ENCODE measurements at places on chromosomes 7 and 10. TPM values are rescaled to one million over a fixed set of nuclear protein-coding genes. Genes with fewer than 3 reads are reported as not detected.

PSMC2 gene
- 127 TPM for polyA plus RNA-seq

HOXA5 gene
- 87.5 TPM for polyA plus RNA-seq

HOXA11 gene
- polyA plus RNA-seq: 48.7 TPM

GLUD1 gene
- polyA plus RNA-seq: 116 TPM

ITGA8 gene
- 47.5 TPM for polyA plus RNA-seq

PTPRN2 gene
- 8.5 TPM for polyA plus RNA-seq

DEPP1 gene
- polyA plus RNA-seq: 12.4 TPM

HKDC1 gene
- 15.4 TPM for polyA plus RNA-seq

DNA sequence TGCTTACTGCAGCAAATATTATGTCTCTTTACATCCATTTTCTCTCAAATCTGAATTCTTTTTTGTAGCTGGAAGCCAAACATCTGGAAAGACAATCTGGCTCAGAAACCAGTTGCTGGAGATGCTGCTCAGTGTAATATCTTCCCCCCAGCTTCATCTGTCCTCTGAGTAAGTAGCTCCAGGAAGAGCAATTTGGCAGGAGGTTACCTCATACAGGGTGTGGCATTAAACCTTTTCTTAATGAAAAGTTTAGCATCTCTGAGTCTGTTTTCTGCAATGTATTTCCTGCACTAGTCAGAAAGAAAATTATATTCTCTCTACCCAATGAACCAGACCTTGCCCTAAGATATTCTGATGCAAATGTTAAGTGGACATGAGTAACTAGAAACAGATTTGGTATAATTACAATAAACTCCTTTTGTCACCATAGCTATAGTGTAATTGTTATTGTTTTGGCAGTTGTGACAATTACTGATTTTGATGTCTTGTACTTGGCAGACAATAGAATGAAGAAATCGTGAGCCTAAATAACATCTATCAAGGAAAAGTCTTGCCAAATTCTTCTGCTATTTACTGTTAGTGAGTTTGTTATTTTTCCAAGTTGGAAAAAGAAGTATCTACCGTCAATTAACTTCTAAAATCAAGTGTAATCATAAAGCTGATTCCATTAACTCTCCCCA, 123.3 kb downstream of the WDFY4 start:
- no peak for DNase-seq

DNA sequence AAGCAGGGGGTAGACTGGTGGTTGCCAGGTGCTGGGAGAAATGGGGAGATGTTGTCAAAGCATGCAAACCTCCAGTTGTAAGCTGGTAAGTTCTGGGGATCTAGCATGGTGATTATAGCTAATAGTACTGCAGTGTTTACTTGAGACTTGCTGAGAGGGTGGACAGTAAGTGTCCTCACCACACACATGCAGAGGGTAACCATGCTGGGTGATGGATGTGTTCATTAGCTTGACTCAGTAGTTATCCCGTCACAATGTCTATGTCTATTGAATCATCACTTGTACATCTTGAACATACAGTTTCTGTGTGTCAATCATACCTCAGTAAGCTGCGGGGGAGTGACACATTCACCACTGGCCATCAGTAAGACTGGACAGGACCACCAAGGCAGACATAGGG, 42.1 kb downstream of the GSDME start:
- DNase-seq: no peak

- DNase-seq: no peak
These were observed 347.8 kb downstream of the NXPH1 start for GRCh38 chr7:8781166-8781565.

- DNase-seq: no peak
These were observed 14.7 kb upstream of the NXPH1 start for GRCh38 chr7:8418629-8419245.

GRCh38 chr7:69457595-69458504, 140.4 kb upstream of the AUTS2 start:
- no peak for DNase-seq

GRCh38 chr10:124728071-124728829, 15.9 kb downstream of the FAM53B start:
- no peak for DNase-seq

DNA sequence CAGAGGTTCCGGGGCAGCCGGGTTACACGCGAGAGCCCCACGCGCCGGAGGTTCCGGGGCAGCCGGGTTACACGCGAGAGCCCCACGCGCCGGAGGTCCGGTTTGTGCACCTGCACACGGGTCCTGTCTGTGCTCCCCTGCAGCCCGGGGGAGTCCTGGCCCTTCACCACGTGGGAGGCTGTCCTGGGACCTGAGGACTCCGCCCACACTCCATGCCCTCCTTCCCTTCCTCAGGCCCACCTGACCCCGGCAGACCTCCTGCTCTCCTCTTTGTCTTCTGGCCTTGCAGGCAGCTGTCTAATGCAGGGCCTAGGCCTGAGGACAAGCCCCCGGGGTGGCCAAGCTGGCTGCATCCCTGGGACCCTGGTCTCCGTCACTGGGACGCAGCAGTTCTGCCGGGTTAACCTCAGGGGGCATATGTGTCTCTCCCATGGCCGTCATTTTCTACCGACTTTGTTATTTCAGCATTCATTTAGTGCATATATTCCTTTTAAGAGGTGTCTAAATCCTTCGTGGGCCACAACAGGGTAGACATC, 374.6 kb downstream of the DNAJB6 start:
- no peak for DNase-seq

DNA sequence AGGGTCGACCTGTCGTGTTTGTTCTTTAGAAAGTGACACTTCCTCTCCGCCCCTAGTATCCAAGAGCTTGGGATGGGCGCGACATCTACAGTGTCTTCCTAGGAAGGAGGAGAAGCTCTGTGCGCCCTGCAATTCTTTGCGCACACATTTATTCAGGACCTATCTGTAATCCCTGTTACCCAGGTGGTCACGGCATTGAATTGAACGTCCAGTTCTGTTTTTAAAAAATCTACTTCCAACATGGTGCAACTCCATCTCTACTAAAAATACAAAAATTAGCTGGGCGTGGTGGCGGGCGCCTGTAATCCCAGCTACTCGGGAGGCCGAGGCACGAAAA, 606 bp upstream of the LAMB1 start:
- DNase-seq: no peak

DNA sequence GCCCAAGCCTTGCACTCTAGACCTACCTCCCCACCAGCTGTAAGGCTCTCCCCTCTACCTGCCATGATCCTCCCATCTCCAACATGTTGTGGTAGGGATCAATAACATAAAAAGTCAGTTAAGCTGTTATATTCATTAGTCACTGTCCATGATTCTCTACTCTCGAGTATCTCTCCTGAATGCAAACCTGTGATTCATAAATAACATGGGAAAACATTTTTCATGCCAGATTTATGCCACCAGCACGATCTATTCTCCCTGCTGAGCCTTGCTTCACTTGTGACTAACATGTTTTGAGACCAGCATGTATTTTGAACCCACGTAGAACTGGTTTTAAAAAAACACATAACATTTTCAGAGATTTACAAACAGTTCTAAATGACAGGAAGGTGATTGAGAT, 30.3 kb downstream of the TMEM168 start:
- no peak for DNase-seq

- no peak for DNase-seq
These were observed 225.5 kb downstream of the ANKRD7 start for GRCh38 chr7:118449797-118450567.

DNA sequence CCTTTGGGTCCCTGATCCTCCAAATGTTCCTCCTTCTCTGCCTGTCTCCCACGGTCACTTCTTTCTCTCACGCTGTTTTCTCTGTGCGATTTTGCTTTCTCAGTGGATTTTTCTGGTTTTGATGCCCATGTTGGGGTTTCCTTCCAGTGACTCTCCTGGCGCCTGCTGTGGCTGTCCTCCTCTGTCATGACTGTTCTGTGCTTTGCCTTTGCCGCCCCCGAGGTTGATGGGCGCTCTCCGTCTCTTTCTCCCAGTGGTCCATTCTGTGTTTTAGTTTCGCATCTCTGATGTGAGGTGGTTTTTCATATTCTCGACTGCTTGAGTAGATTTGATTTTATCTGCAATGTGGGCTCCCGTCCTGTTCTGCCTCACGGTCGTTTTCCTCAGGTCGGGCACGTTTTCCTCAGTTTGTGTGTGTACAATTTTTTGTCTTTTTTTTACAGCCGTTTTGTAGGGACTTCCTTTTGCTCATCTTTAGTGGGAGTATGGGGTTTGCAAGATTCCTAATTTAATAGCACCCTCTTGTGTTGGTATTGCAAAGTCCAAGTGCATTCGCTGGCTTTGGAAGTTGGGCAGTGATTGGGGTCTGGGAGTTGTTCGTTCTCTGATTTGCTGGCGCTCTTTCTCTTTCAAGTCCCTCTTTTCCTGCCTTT, 100.0 kb downstream of the INPP5A start:
- no peak for DNase-seq

- no peak for DNase-seq
These were observed 154.8 kb downstream of the DGKB start for GRCh38 chr7:14747701-14748100.

- DNase-seq: no peak
These were observed 173.8 kb downstream of the TRIL start for GRCh38 chr7:28784171-28784902.

DNA sequence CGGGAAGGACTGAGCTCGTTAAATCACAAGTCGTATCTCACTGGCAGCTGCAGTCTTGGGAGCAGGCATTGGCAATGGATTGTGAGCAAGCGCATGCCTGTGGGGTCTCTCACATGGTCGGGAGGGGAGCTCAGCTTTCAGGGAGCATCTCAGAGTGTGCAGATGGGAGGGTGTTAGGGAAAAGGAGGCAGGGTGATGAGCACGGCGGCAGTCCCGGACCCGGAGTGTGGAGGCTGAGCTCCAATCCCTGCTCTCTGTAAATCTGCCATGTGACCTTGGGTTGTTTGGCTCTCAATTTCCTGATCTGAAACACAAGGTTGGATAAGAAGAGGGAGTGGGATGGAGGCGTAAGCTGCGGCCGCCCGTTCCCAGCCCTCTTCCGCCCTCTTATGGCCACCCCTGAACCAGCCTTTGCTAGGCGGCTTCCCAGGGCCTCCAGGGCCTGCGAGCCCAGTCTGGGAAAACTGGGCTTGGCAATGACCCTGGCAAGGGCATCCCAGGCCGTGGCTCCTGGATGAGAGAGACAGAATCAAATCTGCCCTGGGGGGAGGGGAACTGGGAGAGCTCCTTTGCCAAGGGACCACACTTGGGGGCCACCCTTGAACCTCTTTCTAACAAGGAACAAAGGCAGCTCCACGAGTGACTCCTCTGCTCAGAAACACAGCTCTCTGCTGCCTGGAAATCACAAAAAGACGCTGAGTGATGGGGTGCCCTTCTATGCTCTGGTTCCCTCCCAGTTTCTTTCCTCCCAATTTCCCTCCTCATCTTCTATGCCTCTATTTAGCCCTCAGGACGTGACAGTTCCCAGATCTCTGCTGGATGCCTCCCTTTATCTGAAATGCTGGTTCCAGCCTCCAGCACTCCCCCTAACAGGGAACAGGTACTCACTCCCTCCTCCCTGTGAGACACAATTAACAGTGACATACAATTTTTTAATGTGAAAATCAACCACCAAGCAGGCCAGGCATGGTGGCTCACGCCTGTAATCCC, 41.7 kb upstream of the LOXL4 start:
- no peak for DNase-seq

DNA sequence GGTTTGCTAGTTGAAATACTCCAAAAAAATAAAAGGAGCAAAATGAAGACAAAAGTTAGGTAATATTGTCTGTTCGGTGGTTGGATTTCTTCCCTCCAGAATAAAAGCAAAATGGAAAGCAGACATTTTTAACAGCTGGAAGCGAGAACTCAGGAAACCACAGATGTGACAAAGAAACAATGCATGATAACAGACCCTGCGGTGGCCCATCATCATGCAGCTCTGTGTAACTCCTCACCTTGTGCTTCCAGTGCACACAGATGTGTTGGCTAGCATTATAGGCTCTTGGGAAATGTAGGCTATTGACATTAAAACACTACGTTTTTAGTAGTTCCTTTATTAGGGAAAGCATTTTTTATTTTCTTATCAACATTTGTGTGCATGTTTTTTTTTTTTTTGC, 53.9 kb upstream of the ARL4A start:
- no peak for DNase-seq

GRCh38 chr7:134750083-134751062, 29.1 kb upstream of the CALD1 start:
- DNase-seq: no peak

- no peak for DNase-seq
These were observed 17.3 kb downstream of the KDM7A start for GRCh38 chr7:140159497-140159896.

DNA sequence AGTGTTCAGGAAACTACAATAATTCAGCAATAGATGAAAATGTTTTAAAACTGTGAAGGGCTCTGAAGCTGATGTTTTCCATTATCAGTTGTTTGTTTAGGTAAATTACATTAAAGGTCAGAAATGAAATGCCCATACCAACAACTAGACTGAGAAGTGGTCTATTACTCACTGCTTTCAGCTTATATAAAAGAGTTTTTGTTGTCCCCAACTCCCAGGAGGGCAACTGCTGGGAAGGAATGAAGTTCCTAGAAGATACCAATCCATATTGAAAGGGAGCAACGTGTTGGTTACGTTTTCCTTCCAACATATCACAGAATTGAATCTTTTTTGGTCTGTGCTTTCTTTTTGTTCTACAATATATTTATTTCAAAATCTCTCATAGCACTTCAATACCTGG, 330.6 kb upstream of the LRRN3 start:
- DNase-seq: no peak

GRCh38 chr7:141291541-141291940, 217.7 kb downstream of the TMEM178B start:
- DNase-seq: no peak

- DNase-seq: no peak
These were observed 513.3 kb downstream of the MDFIC start for GRCh38 chr7:115435178-115435577.

- DNase-seq: no peak
These were observed 113.6 kb upstream of the SEM1 start for GRCh38 chr7:96823274-96823673.

DNA sequence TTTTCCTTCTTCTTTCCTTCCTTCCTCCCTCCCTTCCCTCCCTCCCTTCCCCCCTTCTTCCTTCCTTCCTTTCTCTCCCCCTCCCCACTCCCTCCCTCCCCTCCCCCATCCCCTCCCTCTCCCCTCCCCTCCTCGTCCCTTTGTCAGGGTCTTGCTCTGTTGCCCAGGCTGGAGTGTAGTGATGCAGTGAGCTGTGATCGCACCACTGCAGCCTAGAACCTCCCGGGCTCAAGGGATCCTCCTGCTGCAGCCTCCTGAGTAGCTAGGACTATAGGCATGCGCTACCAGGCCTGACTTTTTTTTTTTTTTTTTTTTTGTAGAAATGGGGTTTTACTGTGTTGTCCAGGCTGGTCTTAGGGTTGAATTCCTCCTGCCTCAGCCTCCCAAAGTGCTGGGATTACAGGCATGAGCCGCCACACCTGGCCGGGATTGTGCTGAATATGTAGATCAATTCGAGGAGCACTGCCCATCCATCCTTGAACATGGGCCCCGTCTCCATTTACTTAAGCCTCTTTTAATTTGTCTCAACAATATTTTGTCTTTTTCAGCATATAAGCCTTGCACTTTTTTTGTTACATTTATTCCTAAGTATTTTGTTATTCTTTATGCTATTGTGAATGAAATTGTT, 23.4 kb downstream of the GRIFIN start:
- DNase-seq: no peak

DNA sequence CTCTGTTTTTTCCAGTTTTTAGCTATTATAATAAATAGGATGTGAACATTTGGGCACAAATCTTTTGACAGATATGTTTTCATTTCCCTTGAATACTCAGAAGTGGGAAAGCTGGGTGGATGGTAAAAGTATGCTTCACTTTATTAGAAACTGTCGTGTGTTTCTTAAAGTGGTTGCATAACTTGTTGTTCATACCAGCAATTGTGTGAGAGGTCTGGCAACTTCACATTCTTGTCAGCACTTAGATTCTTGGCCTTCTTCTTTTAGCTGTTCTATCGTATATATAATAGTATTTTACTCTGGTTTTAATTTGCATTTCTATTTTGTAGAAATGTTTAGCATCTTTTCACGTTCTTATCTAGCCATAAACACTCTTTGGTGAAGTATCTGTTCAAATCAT, 894.4 kb downstream of the KCNMA1 start:
- DNase-seq: no peak
